ENCODE measurements at places on chromosomes 11 and 22.
A peak's percentile ranks its signal among the peaks of the same experiment; 100 is the strongest.

DNA sequence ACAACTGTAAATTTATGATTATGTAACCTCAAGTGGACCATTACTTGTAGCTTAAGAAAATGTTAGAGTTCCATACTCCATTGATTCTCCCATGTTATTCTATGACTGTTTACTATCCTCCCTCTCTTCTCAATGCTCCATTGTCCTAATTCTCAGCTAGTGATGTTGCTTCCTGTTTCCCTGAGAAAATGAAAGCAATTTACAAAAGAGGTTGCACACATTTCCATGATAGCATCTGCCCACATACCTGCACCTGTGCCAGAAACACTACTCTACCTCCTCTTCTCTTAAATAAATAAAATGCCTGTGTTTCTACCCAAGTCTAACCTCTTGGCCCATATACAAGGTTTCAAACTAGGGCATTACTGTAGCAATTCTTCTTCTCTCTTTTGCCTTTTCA is 1620.9 kb downstream of the FAM181B start:
- DNase-seq, result no peak

DNA sequence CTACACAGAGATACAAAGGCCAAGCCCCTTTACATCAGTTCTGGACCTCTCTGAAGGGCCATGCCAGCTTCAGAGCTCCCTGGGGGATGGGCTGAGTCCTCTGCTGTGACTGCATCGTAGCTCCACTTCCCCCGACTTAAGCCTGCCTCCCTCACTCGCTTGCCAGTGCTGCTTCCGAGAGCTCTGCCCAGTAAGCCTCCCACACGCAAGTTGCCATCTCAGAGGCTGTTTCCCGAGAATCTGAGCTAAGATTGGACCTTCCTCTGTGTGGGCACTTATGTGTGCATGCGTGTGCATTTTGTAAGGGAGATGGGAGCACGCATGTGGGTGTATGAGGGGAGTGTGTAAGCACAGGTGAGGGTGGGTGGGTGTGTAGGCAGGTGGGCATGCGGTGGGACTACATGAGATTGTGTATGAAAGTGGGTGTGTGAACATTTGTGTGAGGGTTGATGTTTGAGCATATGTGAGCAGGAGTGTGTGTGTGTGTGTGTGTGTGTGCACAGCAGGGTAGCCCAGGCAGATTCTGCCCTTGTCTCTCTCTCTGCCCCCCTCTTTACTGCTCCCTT is 163.0 kb upstream of the SYT13 start:
- DNase-seq, result no peak

DNA sequence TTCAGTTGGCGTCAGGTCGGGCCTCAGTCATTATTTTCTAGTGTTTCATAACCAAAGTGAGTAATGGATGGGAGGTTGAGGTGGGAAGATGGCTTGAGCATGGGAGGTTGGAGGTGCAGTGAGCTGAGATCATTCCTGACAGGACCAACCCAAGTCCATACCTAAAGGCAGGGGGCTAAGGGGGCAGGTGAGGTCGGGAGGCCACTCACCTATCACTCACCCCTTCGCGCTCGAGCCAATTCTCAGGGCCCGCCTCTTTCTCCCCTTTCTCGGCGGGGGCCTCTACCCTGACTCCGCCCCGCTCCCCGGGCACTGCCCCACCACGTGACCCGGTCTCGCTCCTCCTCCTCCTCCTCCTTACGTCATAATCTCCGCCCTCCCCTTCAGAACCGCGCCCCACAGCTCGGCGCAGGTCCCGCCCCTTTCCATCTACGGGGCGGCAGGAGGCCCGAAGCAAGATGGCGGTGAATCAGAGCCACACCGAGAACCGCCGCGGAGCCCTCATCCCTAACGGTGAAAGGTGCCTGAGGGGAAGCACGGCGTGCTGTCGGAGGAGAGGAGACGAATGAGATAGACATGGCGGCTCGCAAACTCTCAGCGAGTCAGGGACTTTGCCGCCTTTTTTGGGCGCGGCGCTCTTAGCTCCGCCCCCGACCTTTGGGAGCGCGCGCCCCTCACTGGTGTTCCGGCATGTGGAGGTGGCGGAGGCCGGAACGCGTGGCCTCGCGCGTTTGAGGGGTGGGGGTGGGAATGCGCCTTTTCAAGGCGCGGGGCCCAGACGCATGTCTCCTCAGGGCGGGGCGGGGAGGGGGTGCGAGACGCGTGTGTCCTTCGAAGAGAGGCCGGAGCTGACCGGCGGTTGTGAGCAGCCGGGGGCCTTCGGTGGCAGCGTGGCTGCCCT is at the start of gene WBP2NL:
Gene WBP2NL, plus strand, starts transcription at position 428 of the 901 bp plus-strand sequence. Its CDS starts 31 bp downstream, at position 459.
- DNase-seq, result peak; percentile 27

GRCh38 chr11:68960294-68961071 is 20.3 kb downstream of the MRGPRD start:
- no peak for DNase-seq

DNA sequence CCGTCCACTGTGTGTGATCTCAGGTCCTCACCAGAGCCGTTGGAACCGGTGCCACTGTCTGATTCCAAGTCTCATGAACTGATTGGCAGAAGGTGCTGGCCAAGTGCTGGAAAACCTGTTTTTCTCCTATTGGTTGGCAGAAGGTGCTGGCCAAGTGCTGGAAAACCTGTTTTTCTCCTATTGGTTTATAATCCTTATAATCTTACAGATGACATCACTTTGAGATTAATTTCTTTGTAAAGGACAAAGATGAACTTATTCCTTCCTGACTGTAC is 1106.3 kb downstream of the BRD1 start:
- DNase-seq, result no peak
